IPS DF 19.7 (cell line): ENCODE measurements at places on chromosomes 6 and 20.
A peak's percentile ranks its signal among the peaks of the same experiment; 100 is the strongest.

DNA sequence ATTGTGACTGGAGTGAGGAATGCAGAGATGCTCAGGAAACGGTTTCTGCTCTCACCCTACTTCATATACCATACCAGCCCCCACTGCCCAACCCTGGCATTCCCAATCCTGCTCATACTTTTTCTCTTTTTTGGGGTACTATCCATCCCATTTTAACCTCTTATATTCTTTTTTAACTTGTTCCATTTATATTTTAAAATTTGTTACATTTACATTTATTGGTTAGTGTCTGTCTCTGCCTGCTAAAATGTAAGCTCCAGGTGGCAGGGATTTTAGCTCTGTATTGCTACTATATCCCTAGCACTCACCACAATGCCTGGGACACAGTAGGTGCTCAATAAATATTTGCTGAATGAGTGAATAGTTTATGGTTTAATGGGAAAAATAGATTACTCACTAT, 8.1 kb downstream of the FERMT1 start:
- DNase-seq: no peak

DNA sequence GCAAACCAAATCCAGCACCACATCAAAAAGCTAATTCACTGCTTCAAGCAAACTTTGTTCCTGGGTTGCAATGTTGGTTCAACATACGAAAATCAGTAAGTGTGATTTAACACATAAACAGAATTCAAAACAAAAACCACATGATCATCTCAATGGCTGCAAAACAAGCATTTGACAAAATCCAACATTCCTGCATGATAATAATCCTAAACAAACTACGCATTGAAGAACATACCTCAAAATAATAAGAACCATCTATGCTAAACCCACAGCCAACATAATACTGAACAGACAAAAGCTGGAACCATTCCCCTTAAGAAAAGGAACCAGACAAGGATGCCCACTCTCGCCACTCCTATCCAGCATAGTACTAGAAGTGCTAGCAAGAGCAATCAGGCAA, 49.9 kb downstream of the RNGTT start:
- no peak for DNase-seq

DNA sequence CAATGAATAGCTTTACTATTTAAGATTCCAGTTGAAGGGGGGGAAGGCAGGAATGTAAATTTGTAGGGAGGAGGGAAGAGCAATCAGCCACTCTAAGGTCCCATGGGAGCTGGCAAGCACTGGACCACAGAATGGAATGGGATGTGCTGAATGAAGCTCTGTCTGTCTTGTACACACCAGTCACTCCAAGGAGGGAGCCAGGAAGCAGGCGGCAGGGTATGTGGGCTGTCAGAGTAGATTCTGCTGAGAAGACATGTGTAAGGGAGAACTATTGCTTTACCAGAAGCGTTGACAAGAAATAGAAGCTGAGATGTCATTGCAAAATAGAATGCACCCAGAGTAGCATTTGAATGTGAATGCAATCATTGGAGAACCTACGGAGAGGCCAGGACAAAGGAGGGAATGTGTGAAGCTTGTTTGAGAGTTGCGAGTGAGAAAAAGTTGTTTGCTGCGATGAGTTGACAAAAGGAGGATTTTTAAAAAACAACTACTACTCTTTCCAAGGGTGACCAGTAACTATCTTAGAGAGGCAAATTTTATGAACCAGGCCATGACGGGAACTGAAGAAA, 25.2 kb upstream of the PDE7B start:
- no peak for DNase-seq

DNA sequence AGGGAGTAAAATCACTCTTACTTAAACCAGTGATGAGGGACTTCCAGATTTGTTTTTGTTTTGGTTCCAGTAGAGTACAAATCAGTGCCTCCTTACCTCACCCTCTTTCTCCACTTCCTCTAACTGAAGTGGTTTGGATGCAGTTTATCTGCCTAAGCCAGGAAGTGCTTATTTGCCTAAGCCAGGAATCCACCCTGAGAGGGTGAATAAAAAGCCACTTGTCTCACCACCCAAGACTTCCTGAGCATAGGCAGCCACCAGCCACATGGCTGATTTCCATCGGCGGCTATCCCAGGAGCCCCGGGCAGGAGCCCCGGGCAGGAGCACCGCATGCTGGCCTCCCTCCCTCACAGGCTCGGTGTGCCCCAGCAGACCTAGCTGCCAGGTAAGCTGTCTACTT, 12.0 kb downstream of the LRP11 start:
- no peak for DNase-seq

DNA sequence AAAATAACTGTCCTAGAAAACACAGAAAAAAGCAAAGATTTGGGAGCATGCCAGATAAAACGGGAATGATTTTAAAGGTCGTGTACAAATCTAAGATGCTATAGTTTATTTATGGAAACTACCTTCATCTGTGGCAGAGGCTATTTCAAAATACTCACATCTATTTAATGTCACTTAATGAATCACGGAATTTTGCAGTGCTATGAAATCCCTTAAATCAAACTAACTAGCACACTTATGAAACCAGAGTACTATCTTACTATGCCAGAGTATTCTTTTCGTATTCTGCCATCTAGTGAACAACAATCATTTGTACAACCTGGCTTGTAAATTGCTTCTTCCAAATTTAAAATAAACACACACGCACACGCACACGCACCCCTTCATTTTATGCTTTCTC, 77.9 kb upstream of the BMP5 start:
- no peak for DNase-seq

- DNase-seq: no peak
Observed at GRCh38 chr6:125812394-125813292, 21.9 kb downstream of the NCOA7 start.

GRCh38 chr6:68628161-68628560, 6.9 kb upstream of the ADGRB3 start:
- DNase-seq: no peak

DNA sequence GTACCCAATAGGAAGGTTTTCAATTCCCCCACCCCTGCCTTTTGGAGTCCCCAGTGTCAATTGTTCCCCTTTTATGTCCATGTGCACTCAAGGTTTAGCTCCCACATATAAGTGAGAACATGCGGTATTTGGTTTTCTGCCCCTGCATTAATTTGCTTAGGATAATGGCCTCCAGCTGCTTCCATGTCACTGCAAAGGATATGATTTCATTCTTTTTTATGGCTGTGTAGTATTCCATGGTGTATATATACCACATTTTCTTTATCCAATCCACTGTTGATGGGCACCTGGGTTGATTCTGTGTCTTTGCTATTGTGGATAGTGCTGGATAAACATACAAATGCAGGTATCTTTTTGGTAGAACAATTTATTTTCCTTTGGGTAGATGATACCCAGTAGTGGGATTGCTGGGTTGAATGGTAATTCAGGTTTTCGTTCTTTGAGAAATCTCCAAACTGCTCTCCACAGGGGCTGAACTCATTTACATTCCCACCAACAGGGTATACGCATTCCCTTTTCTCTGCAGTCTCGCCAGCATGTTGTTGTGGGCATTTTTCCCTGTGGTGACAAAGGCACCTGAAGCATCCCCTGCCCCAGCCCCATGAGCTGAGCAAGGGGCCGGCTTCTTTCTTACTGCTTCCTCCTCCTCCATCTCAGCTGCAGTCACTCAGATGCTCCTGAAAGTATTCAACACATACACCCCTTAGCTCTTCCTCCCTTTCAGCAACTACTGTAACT, 66.7 kb downstream of the ELOVL2 start:
- peak; percentile 23 for DNase-seq
